ENCODE measurements at places on chromosomes 11 and 22. TPM values are rescaled to one million over a fixed set of nuclear protein-coding genes. Genes with fewer than 3 reads are reported as not detected.
A peak's percentile ranks its signal among the peaks of the same experiment; 100 is the strongest.

GRCh38 chr11:70712471-70712870, 314.1 kb downstream of the CTTN start:
- no peak overlapping the region for H3K27ac ChIP-seq
- peak; percentile 50 for DNase-seq
- H3K4me1 ChIP-seq = peaks cover 2% of the 10 kb centered on the region
- no peaks in the 10 kb centered on the region for H3K27me3 ChIP-seq
- H3K36me3 ChIP-seq = no peaks in the 10 kb centered on the region
- no peak overlapping the region for H3K4me3 ChIP-seq

GRCh38 chr22:35458547-35459422, 58.8 kb downstream of the MCM5 start:
- H3K27ac ChIP-seq = no peak overlapping the region
- H3K36me3 ChIP-seq = peaks cover 3% of the 10 kb centered on the region
- H3K27me3 ChIP-seq = no peaks in the 10 kb centered on the region
- no peak overlapping the region for H3K4me3 ChIP-seq
- H3K4me1 ChIP-seq = no peaks in the 10 kb centered on the region

DNA sequence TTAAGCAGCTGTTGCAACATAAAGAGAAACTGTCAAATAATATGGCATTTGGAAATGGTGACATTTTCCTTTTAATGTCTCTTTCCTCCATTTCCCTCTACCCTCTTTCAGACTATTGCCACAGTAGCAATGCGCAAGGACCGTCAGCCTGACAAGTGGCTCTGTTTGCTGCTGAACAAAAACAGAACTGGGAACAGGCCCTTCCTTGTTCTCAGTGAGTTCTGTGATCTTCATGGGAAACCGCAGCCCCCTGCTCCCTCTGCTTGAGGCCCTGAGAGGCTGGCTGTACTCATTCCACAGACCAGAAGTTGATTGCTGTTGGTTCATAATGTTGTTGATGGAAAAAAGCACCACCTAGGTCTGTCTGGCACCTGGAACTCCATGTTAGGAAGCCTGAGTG, 559.7 kb downstream of the OPCML start:
- no peak overlapping the region for H3K4me3 ChIP-seq
- no peak overlapping the region for H3K27ac ChIP-seq
- H3K27me3 ChIP-seq = no peaks in the 10 kb centered on the region
- H3K4me1 ChIP-seq = no peaks in the 10 kb centered on the region
- no peaks in the 10 kb centered on the region for H3K36me3 ChIP-seq

- no peaks in the 10 kb centered on the region for H3K4me1 ChIP-seq
- H3K4me3 ChIP-seq = no peak overlapping the region
- H3K36me3 ChIP-seq = no peaks in the 10 kb centered on the region
These were observed 75.5 kb downstream of the ENTHD1 start for GRCh38 chr22:39818094-39818493.

FLRT1 gene
- 0.31 TPM for total RNA-seq

- no peaks in the 10 kb centered on the region for H3K4me1 ChIP-seq
- no peaks in the 10 kb centered on the region for H3K27me3 ChIP-seq
- no peak overlapping the region for H3K27ac ChIP-seq
- DNase-seq = no peak
- H3K4me3 ChIP-seq = no peak overlapping the region
These were observed 563.0 kb downstream of the SOX6 start for GRCh38 chr11:15793043-15793996.

PKP3 gene
- 41.7 TPM for total RNA-seq

- no peak for DNase-seq
- H3K4me3 ChIP-seq = no peak overlapping the region
- no peaks in the 10 kb centered on the region for H3K27me3 ChIP-seq
These were observed 1082.0 kb upstream of the CNTN5 start for GRCh38 chr11:97938789-97939188.

Data from H9 (cell line).